SK-N-MC (cell line): ENCODE measurements at places on chromosomes 4 and X.

- DNase-seq, result peak; percentile 37
Measured at GRCh38 chr4:111854494-111855087, 290.7 kb upstream of the FAM241A start.

DNA sequence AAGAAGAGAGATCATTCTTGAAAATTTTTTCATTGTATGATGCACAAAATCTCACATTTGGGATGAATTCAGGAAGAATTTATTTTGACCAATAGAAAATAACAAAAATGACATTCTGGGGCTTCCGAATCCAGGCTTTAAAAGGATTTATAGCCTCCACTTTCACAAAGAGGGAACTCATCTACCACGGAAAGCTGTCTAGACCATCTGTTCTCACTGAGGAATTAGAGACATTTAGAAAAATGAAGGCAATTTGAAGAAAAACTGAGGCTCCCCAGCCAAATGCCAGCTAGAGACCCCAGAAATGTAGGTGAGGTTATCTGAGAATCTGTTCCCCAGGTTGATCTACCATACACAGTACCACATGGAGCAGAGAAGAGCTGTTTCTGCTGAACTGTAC is 464.3 kb downstream of the TMA16 start:
- no peak for DNase-seq

- DNase-seq, result no peak
Measured at GRCh38 chrX:121949041-121949760, 901.8 kb downstream of the GLUD2 start.

DNA sequence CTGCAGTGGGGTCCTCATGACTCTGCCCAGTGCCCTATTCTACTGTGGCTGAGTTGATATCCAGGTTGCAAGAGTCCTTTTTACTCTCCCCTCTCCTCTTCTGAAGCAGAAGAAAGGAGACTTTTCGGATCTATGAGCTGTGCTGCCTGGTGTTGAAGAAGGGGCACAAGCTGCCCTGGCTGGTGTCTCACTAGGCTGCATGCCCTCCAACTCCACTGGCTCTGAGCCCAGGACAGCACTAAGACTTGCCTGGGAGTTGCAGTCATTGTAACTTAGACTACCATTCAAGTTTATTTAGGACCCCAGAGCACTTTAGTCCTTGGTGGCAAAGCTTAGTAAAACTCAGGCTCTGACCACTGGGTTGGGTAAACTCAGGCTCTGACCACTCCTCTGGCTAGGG is 89.4 kb downstream of the GABRB1 start:
- DNase-seq, result no peak

- DNase-seq, result no peak
Measured at GRCh38 chr4:14084598-14084997, 457.1 kb upstream of the BOD1L1 start.

DNA sequence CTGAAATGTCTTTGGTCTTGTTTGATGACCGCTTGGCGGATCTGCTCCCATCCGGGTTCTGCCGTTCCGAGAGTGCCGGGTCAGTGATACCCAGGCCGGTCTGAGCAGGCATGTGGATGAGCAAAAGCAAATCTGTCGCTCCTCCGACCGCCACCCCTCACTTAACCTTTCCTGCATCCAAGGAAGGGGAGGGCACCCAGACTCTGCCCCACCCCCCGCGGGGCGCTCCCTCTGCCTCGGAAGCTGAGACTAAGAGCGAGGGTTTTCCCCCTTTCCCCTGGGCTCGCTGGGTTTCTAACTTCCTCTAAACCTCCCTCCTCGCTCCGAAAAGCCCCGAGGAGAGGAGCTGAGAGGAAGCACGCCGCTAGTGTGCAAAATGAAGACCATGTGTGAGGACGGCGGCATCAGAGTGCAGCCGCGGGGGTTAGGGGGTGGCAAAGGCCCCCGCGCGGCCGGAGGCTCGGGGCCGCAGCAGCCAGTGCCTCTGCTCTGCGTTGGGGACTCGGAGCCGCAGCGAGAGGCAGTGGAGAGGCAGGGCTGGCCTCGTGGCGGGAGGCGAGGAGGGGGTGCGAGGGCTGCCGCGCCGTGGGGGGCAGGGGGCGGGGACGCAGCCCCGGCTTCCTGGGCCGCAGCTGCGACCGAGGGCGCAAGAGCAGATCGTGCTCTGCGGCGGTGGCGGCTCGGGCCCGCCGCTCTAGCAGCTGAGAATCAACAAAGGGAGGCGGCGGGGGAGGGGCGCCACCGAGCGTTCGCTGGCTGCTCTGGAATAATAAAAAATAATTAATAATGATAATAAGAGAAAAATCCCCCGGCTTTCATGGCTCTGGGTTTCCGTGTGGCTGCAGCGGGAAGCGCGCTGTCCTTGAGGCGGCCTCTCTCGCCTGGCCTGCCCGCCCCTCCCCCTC is 55.8 kb upstream of the BCOR start:
- no peak for DNase-seq

DNA sequence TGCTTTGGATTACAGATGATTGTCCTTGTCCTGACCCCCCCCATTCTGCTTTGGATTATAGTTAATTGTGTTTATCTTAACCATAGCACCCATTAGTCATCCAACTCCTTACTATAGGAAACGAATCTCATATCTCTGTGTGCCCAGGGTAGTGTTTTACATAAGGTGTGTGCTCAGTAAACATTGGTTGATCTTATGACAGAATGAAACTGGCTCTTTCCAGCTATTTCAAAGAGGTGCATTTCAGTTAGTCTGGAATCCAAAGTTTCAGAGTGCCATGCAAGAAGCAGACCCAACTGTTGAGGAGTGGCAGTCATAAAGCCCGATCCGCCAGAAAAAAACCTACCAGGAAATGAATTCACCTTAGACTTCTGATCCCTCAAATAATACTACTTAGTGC is 14.7 kb downstream of the TRIM2 start:
- no peak for DNase-seq

DNA sequence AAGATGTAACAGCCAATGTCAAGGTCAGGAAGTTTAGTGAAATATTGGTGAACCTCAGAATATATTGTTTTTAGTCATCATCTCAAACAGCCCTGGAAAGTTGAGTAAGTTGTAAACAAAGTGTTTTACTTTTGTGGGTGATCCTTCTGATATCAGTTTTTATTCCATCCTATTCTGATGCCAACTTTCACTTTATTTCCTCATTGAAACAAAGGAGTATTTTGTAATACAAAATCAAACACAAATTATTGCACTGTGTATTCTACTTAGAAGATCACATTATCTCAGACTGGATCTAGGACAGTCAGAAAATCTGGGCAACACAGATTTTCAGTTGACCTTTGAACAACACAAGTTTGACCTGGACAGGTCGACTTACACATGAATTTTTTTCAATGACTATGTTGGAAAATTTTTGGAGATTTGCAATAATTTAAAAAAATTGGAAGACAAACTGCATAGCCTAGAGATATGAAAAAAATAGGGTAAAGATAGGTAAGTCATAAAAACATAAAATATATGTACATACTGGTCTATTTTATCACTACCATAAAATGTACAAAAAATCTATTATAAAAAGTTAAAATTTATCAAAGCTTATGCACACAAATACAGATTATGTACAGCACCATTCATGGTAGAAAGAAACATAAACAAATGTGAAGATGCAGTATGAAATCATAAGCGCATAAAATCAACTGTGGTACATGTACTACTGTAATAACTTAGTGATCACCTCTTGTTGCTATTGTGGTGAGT is 709.1 kb upstream of the FAM241A start:
- DNase-seq, result no peak
